ENCODE measurements at places on chromosomes 11 and 22. TPM values are rescaled to one million over a fixed set of nuclear protein-coding genes. Genes with fewer than 3 reads are reported as not detected.

DNA sequence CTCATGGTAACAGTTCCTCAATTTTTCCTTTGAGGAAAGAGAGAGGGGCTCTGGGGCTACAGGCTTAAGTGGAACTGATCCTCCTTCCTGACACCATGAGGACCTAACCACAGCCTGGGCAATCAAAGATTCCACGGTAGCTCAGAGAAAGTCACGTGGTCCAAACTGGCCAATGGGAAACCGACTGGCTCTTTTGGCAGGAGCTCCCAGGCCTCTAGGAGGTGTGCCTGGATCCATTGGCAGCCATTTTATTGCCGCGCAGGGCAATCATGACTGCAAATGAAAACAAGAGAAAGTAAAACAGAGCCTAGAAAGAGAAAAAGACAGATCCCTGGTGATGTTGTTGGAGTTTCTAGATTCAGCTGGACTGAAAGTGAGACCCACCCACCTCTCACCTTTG is 27.3 kb upstream of the ASPHD2 start:
- DNase-seq = no peak

DNA sequence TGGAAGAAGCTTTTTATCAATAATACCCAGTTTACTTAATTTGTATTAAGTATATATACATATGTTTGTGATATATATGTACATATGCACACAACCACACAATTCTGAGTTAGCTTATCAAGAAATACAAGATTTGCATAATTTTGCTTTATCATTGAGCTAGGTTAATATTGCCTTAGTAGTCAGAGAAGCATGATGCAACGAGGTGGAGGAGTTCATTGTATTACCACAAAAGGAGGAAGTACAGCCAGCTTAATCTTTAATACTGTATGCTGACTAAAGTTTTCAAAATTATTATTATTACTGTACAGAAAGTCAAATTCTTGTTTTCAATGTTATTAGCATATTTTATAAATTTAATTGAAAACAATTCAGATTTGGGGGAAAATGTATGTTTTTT is 278.4 kb upstream of the PDGFD start:
- no peak for DNase-seq

CLCF1 gene
- total RNA-seq = 2.7 TPM

GRCh38 chr22:43850529-43850928 is 11.8 kb downstream of the SULT4A1 start:
- no peak for DNase-seq

- no peak for DNase-seq
Measured at GRCh38 chr22:47739291-47740015, 977.0 kb downstream of the TBC1D22A start.

ZNRF3 gene
- 11.5 TPM for total RNA-seq

DNA sequence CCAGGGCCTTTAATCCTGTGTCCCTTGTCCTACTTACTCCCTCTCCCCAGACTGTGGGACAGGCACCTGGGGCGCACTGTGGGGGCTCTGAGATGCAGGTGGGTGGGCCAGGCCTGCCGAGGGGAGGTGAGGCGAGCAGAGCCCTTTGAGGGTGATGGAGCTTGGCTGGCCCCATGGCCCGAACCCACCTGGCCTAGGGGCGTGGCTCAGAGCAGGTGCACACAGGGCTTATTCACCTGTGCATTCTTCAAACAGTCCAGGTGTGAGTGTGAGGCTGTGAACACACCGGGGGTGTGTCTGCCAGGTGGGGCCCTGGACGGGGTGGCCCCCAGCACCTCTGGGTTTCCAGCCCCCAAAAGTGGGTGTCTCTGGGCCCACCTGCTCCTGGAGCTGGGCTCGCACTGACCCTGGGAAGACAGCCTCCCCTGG is 9.0 kb upstream of the MUC5AC start:
- DNase-seq = no peak

GRCh38 chr11:82898241-82898640 is 2.0 kb downstream of the PRCP start:
- DNase-seq = no peak

DNA sequence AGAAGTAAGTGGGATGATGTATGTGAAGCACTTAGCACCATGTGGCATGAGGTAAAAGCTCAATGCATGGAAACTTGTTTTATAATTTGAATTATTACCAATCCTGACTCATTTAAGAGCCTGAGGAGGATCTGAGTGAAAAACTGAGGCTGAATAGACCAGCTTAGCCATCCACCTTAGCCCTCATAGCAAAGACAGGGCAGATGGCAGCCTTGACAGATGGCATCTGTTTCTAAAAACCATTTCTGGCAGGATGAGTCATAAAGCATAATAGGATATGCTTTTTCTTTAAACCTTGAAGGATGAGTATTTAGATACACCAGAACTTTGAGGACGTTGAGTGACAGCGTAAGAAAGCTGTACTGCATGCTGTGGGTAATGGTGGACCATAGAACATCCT is 61.0 kb upstream of the NAV2 start:
- no peak for DNase-seq

- no peak for DNase-seq
Measured at GRCh38 chr11:72227316-72228228, 3.0 kb downstream of the INPPL1 start.

PACSIN2 gene
- 66.3 TPM for total RNA-seq

DNA sequence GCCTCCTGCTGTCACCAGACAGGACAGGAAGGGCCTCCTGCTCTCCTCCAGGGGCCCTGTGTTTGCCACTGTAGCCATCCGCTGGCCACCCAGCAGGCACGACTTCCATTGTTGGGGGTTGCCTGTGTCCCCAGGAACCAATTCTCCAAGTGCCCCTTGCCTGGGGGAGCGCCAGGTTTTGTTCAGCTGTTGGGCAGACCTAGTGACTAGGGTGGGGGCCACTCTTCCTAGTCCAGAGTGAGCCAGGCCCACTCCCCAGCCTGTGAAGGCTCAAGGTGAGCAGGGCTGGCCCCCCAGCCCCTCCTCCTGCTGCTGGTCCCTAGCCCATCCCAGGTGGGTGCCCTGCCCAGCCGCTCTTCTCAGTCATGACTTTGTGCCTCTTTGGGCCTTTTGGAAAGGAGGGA is 30.9 kb downstream of the OSBPL5 start:
- no peak for DNase-seq

GRCh38 chr22:30873086-30873650 is 95.4 kb downstream of the MORC2 start:
- no peak for DNase-seq

DNA sequence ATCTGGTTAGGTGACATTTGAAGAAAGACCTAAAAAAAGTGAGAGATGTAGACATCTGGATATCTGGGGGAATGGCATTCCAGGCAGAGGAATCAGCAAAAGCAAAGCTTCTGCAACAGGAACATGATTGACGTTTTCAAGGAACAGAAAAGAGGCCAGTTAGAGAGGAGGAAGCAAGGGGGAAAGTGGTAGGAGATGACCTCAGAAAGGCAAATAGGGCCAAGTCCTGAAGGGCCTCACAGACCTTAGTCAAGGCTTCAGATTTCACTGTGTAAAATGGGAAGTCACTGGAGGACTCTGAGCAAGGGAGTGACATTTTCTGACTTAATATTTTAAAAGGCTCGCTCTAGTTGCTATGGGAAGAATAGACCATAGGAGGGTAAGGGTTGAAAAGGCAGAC is 9.7 kb downstream of the DEUP1 start:
- DNase-seq = no peak

LRRC10B gene
- total RNA-seq = 0.37 TPM

GRCh38 chr11:128599729-128600128 is 12.4 kb upstream of the ETS1 start:
- DNase-seq = no peak

GRCh38 chr11:118592616-118593367 is 14.6 kb upstream of the PHLDB1 start:
- DNase-seq = no peak

DNA sequence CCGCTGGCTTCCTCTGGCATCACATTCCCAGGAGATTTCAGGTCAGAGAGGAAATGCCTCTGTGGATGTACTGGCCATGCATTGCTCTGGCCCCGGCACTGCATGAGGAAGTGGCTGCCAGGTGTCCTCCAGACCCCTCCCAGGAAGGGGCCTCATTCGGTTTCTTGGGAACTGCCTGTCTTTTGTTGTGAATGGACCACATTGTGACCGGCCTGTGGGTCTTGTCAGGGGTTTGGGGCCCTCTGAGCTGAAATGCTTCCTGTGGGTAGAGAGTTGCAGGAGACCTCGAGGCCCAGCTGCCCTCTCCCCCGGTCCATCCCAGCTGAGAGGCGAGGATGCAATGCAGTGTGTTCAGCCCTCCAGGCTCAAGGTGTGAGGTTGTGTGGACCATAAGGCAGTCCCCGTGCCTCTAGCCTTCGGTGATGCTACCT is 18.8 kb upstream of the ST3GAL4 start:
- no peak for DNase-seq

- no peak for DNase-seq
Measured at GRCh38 chr11:91630916-91631673, 593.5 kb upstream of the FAT3 start.

DNA sequence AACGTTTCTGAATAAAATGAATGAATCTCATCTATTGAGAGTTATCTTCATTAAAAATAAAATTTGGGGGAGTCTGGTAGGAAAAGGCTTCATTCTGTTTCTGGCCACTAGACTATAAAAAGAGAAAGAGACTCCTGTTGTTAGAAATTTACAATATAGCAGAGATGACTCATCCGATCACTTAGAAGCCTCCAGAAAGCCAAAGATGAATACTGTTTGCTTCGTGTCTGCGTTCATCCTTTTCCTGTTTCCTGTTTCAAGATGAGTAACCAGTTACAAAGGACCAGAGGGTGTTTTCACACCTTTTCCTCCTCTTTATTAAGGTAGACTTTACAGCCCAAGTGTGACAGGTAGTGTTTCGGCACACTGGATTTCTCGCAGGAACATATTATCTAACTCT is 1120.7 kb downstream of the LRRC4C start:
- DNase-seq = no peak

DNA sequence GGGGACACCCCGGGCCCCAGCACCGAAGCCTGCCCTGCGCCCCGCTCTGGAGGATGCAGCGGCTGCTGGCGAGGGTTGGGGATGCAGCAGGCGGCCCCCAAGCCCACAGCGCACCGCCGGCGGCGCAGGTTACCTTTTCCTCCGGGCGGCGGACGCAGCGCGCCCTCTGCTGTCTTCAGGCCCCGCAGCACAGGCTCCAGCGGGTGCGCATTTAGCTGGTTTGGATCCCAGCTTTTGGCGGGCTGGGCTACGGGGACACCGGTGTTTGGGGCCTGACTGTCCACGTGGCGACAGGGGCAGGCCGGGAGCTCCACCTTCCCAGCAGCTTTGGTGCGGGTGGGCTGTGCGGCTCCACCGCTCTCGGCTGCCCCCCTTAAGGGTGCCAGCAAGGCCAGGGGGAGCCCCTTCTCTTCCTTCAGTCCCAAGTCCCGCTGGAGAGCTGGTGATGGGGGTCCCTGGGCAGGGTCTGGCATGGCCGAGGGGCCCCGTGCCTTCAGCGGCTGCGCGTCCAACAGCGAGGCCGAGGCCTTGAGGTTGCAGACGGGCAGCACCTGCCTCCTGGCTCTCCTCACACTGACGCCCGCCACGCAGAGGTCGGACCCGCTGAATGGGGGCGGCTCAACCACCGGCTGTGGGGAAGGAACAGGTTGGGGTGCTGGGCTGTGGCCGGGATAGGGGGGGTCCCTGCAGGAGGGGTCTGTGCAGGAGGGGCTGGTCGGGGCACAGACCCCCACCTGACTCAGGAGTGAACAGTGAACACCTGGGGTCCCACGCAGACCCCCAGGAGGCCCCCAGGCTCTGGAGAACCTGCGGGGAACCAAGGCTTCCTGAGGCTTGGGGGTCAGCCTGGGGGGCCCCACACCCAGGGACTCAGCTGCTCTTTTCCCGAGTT is 18.0 kb upstream of the IL17REL start:
- peak; percentile 68 for DNase-seq

GRCh38 chr22:49575703-49576081 is 252.0 kb downstream of the BRD1 start:
- no peak for DNase-seq

CCDC87 gene
- total RNA-seq = 0.26 TPM

TSPAN32 gene
- total RNA-seq = 2.6 TPM

ACR gene
- not detected for total RNA-seq

ARHGAP42 gene
- 12.1 TPM for total RNA-seq

DNA sequence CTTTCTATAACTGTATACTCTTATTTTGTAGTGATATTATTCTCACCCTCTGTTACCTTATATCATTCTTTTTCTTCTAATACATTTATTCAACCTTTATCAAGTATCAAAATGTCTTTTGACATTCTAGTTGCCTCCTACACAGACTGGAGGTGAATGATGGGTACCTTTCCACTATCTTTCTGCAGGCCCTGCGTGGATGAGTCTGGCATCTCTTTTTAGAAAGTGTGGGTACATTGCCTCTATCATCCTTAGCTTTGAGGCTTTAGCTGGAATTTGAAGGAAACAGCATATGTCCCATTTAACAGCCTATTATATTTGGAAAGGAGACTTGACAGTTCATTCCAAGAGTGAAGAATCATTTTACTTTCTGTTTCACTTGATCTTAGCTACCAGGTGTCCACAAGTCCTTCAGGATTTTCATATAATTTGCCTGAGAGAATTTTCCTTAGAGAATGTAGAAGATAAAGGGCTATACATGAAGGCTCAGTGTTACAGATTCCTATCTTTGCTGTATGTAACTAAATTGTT is 192.0 kb downstream of the CWF19L2 start:
- no peak for DNase-seq
